ENCODE measurements at places on chromosomes 6 and 20.

GRCh38 chr6:100336876-100337275 lies 127.8 kb downstream of the SIM1 start:
- no peak for DNase-seq

GRCh38 chr6:99641270-99641669 lies 34.6 kb downstream of the PRDM13 start:
- DNase-seq = no peak

DNA sequence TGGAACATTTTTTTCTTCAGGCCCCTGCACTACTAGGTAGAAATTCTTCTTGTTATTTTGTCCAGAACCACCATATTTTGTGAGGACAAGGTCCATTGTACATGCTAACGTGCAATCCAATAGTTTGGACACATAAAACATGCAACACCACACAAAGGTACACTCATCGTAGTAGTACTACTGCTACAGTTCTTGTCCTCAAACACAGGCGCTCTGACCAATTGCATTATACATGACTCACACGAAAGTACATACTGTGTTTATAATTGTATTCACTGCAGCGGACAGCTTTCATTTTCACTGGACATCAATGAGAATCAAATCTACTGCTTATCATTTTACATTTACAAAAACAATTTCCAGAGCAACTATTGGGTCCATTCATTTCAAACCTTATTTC lies 15.3 kb upstream of the SMLR1 start:
- no peak for DNase-seq

GRCh38 chr6:137731960-137732616 lies 135.0 kb upstream of the TNFAIP3 start:
- no peak for DNase-seq

DNA sequence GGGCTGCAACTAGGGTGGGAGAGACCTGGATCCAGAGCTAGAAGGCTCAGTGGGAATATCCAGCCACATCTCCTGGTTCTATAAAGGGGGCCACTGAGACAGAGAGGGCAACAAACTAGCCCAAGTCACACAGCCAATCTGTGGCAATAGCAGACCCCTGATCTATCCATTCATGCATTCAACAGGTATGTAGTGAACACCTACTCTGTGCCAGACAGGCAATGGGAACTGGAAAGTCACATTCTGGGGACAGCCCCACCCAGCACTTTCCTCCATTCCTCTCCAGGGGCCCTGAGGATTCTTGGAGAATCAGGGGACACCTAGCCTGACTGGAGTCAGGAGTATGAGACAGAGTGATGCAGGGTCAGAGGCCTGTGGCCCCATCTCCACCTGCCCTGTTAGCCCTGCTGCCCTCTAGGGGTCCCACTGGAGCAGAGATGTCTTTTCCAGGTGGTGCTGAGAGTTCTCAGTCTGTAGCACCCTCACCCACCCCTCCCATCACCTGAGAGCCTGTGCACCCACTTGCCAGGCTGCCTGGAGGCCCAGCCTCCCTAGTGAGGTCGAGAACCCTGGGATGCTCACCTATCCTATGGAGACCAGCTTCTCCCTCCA lies 13.6 kb downstream of the BPIFA2 start:
- DNase-seq = no peak

DNA sequence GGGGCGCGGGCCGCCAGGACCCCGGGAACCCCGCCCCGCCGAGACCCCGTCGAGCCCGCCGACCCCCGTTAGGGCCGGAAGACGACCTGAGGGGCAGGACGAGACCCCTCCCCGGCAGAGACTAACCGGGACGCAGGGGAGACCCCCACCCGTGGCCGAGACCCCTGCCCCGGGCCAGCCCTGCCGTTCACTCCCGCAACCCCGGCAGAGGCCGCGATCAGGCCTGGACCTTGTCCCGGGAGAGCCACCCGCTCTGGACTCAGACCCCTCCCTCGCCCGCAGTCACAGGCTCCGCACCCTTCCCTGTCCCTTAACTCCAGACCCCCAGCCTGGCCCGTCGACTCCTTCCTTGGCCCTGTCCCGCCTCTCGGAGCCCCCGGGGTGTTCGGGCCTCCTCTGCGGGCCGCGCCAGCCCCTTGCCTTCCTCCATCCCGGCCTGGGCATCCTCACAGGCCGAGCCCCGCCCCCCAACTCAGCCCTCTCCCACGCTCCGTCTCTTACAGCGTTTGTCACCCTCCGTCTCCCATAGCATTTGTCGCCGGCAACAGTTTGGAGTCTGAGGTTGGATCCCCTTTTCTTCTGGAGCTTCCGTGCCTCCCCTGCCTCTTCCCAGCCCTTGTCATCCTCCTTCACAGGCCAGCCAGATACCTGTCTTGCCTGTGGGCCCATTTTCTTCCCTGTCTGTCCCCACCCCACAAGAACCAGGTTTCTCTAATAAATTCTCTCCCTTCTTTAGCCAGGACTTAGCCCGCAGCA lies 569 bp downstream of the TCEA2 start:
- no peak for DNase-seq

GRCh38 chr6:113423956-113424355 lies 433.2 kb upstream of the MARCKS start:
- DNase-seq = no peak

GRCh38 chr20:10282979-10283456 lies 64.4 kb downstream of the SNAP25 start:
- no peak for DNase-seq

DNA sequence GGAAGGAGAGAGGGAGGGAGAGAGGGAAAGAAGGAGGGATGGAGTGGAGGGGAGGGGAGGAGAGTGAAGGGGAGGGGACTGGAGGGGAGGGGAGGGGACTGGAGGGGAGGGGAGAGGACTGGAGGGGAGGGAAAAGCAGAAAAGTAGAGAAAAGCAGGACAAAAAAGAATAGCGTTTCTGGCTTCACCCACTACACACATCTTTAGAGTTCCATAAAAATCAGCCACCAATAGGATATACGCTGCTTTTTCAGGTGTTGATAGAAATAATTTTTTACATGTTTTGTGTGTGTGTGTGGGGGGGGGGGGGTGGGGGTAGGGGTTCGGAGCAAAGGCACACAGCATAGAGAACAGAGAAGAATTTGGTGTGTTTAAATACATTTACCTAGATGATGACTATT lies 1259.1 kb downstream of the EPHA7 start:
- no peak for DNase-seq

GRCh38 chr20:48169650-48170225 lies 384.5 kb upstream of the SULF2 start:
- no peak for DNase-seq

DNA sequence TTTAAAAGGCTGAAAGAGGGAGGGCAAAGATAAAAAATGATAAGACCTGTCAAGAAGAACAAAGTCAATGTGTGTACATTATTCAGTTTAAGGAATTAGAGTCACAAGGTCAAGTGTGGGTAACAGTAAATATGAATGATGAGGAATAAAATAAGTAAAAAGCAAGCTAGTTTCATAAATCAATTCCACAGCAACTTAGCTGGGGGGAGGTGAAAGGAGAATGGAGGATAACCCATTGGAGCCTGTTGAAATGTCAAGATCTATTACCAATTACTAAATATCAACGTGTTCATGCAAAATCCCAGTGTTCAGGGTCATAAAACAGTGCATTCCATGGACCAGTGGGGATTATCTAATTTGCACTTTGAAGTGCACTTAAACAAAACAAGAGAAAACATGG lies 242.9 kb downstream of the TBX18 start:
- DNase-seq = no peak

Data from CD4-positive, alpha-beta T cell treated with Interleukin-10 for 1 hour (primary cell).